Fibroblast of skin of right quadriceps (primary cell): ENCODE measurements at places on chromosomes 2 and 18.

DNA sequence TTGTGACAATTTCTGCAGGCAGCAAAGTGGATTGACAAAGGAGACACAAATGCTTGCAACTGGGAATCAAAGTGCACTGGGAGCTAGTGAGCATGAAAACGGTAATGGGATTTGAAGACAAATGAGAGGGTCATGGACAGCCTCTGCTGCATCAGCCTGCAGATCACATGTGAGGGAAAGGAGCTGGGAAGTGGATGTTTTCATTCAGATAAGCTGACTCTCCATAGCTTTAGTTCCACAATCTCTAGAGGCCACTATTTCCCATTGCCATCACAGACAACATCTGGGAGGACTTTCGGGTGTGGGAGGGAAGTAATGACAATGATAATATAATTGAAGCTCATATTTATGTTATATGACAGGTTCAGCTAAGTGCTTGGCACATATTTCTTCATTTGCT, 28.4 kb downstream of the ADCYAP1 start:
- DNase-seq = no peak

DNA sequence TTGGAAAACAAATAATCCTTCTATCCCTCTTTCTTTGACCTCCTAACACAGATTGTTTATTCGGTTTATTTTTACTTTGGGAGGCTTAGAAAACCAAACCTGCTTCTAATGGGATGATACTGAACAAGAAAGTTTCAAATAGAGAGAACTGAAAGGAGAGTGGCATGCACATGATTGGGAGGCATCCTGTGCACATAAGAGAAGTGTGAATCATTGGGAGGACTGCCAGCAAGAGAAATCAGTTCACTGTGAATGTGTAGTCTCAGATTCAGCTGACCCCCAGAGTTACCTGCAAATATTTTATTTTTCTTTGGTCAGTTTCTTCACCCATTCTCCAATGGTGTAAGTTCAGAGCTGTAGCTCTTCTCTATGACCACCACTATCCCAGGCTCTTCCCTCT, 1363.2 kb upstream of the ACVR2A start:
- peak; percentile 60 for DNase-seq

DNA sequence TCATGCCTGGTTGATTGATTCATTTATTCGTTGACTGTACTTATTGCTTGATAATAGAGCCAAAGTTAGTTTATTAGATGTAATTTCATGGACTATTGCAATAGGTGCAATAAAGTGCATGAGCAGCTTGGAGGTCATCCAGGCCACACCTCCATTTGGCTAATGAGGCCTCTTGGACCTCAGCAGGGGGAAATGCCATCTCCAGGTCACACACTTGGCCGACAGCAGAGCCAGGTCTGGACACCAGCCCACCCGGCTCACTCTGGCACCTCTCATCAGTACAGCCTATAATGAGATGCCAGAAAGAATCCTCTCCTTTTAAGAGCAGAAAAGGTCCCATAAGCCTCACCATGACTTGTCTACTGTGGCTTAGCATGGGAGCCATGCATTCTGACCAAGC, 71.2 kb upstream of the AFF3 start:
- DNase-seq = no peak

DNA sequence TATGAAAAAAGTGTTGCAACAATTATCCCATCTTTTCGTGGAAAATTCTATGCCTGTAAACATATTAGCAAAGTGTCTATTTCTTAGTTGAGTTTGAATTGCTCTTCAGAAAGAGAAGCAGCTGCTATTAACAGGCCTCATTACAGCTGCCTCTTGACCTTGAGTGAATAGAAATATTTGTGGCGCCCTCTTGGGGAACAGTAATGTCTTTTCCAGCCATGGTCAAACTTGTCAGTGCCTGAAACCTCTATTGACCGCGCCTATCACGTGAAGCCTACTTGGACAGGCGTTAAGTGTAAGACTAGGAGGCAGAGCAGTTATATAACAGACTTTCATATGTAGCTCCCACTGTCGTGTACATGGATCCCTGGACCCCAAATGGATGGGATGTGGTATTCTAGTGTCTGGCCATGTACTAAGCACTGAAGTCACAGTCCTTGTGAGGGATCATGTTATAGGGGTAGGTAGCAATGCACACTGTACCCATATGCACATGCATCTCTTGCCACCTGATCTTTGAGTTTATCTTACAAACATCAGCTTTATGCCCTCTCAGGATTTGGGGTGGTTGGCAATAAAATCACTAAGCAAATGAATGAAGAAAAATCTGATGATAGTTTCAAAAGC, 245.0 kb downstream of the PTGR3 start:
- DNase-seq = peak; percentile 25

GRCh38 chr2:224268441-224268840, 133.5 kb downstream of the FAM124B start:
- peak; percentile 89 for DNase-seq

DNA sequence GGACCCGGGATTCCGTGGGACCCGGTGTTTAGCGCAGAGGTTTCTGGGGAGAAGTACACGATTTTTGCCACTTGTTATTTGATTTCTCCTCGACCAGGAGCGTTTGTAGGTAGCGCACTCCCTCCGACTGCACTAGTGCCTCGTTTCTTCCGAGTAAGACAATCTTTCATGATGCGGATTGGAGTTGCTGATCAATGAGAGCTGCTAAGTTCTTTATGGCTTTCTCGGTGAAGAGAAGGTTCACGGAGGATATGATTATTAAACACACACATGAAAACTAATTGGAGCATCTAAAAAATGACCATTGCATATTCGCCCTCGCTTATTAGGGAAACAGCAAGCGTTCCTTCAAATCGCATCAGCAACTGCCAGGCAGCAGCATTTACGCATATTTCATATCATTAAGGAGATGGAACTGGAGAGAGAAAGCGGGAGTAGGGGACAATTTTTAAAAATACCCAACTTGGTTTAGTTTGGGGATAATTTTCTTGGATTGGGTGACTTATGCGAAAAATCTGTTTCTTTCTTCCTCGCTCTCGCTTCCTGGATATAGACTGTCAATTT, 616 bp downstream of the EML6 start:
- no peak for DNase-seq

- no peak for DNase-seq
These were observed 233.7 kb upstream of the HNRNPA3 start for GRCh38 chr2:176978921-176979320.

DNA sequence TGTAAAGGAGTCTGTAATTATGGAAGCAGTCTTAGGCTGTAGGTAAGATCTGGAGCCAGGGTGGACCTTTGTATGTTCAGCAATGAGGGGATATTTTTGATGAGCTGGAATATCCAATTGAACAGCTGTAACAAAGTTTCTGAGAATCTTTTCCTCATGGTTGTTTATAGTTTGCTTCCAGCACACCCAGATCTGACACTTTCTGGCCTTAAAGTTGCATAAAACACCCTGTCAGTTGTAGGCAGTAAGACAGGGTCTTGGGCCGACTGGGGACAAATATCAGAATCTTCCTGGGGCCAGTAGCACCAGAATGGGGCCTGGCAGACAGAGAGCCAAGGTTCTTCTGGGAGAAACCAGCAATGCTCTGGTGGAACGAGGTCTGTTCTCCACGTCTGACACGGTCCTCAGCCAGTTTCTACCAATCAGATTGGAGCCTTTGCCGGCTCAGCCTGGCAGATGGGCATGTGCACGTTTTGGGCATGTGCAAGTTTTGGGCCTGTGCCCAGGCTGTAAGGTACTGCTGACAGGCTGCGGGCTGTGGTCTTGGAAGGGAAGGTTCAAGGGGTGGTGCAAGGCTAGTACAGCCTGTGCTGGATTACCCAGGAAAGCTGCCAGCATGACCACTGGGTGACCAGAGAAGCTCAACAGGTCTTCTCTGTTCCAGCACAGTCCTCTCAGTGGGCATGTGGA, 89.8 kb downstream of the PRKCE start:
- DNase-seq = no peak

DNA sequence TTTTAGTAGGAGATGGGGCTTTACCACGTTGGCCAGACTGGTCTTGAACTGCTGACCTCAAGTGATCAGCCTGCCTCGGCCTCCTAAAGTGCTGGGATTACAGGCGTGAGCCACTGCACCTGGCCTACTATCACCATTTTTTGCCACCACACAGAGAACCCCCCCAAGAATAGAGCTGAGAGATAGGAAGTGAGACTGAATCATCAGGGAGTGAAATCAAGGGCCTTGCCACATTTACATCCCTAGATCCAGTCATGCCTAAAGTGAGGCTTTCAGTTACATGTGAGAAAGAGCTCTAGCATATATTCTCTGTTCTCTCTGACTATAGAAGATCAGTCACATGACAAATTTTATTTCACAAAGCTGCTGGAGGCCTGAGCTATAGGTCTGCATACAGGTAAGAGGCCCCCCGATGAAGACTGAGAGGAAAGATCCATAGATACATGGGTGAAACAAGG, 28.0 kb upstream of the KCMF1 start:
- peak; percentile 35 for DNase-seq

GRCh38 chr2:163990101-163990500, 254.3 kb upstream of the FIGN start:
- DNase-seq = no peak

DNA sequence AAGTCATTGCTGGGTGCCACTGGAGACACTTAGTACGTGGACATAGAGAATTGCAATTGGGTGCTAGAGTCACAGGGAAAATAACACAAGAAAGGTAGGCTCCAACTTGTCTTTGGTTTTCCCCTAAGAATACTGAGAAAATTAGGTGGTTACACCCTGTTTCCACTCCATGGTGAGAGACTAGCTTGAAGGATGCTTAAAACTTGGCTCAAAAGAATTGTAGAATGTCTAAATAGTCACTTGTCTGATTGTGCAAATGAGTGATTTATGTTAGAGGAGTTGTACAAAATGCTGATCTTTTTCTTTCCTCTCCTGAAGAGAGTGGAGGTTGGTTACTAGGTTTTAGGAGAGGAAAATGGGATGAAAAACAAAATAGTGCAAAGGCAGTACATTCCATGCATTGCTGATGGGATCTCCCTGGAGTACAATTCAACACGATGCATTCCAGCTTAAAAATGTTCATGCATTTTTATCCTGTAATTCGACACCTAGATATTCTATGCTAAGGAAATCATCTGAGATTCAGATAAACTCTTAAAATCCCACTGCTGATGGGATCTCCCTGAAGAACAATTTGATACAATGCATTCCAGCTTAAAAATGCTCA, 2.2 kb upstream of the SERPINB12 start:
- peak; percentile 89 for DNase-seq

- DNase-seq = peak; percentile 5
These were observed 435.7 kb downstream of the TXNL1 start for GRCh38 chr18:56202678-56203077.

DNA sequence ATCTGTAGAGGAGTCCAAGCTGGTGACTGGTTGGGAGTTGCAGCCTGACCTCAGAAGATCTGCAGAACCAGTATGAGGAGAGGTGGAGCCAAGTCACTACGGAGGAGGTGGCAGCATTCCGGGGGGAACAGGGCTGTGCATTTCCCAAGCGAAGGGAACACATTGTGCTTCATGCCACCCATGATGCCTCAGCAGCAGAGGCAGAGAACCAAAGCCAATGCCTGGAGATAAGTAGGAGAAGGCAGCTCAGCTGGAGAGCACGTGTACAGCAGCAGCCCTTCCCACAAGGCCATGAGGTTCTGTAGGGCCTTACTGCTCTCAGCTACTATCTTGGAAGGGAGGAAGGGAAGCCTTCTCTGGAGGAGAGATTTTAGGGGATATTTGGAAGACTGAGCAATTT, 67.2 kb upstream of the LRPPRC start:
- no peak for DNase-seq

DNA sequence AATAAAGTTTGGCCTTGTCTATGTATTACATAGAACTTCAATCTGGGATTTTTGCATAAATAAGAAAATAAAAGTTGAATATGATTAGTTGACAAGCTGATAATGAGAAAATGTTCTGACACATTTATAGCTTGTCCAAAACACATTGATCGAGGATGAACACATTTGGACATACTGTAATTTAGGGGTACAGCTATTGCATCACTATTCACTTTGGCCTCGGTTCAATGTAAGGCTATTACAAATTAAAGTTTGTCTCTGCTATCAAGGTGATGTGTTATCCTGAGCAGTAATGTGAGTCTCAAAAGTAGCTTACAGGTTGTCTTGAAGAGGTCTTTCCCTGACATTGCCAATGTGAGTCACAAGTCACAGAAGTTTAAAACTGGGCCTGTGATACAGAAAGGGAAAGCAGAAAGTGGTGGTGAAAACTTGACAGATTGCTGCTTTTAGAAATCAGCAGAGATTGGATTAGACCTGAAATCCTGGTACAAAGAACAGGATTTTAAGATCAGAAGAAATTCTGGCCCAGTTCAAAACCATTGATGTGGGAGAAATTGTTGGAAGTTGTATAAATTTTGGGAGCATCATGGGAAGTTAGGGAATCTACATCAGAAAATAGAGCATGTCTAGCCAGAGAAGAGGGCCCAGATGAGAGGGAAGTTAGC, 674.1 kb downstream of the NYAP2 start:
- DNase-seq = no peak

- peak; percentile 59 for DNase-seq
These were observed 68.6 kb upstream of the RPE start for GRCh38 chr2:209933499-209934483.

DNA sequence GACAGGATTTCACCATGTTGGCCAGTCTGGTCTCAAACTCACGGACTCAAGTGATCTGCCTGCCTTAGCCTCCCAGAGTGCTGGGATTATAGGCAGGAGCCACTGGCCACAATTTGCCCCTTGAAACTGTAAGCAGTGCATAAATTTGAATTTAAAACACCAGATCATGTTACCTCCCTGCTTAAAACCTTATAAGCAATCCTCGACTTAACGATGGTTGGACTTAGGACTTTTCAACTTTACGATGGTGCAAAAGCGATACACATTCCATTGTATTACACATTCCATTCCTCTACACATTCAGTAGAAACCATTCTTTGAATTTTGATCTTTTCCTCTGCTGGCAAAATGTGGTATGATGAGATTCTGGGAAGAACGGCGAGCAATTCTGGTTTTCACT, 23.2 kb upstream of the EFR3B start:
- DNase-seq = peak; percentile 28

GRCh38 chr2:40428439-40428838, 23.5 kb downstream of the SLC8A1 start:
- no peak for DNase-seq

DNA sequence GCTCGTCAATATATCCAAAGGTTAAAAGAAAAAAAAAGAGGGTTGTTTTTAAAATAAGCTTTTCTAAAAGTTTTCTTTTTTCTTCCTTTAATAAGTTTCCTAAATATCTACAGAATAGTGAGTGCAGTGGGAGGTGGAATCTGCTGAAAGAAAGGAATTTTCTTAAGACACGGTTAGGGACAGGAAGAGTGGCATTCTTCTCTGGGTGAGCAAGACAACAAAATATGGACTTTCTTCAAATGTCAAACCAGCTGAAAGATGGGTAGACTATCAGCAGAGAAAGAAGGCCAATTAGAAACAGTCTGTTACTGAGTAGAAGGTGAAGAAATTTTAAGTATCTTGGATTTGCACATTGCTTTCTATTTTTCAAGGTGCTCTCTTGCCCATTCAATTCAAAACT, 222.7 kb upstream of the PIK3C3 start:
- no peak for DNase-seq
